Fibroblast of skin of back (primary cell): ENCODE measurements at places on chromosomes 1 and 21.

DNA sequence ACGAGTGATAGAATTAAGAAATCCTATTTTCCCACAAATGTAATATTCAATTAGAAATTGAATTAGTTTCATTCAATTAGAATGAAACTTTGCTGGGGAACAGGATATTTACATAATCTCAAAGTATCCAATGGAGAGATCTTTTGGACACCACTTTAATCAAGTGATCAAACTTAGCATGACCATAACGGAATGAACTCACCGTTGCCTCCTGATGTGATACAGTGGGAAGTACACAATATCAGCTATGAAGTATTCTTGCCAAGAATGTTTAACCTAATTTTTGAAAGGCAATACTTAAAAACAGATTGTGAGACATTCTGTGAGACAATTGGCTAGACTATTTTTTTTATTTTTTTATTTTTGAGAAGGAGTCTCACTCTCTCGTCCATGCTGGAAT lies 16.6 kb downstream of the CDKN2C start:
- no peak for DNase-seq

- DNase-seq = no peak
These were observed 72.5 kb upstream of the VAMP3 start for GRCh38 chr1:7698641-7699040.

GRCh38 chr1:25985670-25986069 lies 12.2 kb downstream of the PAFAH2 start:
- DNase-seq = no peak

GRCh38 chr1:146012703-146013558 lies 8.6 kb downstream of the HJV start:
- DNase-seq = peak; percentile 89

GRCh38 chr1:51295926-51296325 lies 34.4 kb downstream of the TTC39A start:
- no peak for DNase-seq

DNA sequence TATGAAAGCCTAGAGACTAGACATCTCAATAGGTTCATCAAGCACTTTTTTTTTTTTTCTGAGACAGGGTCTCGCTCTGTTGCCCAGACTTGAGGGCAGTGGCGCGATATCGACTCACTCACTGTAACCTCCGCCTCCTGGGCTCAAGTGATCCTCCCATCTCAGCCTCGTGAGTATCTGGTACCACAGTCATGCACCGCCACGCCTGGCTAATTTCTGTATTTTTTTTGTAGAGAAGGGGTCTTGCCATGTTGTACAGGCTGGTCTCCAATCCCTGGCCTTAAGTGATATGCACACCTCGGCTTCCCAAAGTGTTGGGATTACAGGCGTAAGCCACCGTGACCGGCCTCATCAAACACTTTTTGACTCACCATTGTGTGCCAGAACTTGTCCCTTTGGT lies 613 bp upstream of the GPATCH4 start:
- no peak for DNase-seq

DNA sequence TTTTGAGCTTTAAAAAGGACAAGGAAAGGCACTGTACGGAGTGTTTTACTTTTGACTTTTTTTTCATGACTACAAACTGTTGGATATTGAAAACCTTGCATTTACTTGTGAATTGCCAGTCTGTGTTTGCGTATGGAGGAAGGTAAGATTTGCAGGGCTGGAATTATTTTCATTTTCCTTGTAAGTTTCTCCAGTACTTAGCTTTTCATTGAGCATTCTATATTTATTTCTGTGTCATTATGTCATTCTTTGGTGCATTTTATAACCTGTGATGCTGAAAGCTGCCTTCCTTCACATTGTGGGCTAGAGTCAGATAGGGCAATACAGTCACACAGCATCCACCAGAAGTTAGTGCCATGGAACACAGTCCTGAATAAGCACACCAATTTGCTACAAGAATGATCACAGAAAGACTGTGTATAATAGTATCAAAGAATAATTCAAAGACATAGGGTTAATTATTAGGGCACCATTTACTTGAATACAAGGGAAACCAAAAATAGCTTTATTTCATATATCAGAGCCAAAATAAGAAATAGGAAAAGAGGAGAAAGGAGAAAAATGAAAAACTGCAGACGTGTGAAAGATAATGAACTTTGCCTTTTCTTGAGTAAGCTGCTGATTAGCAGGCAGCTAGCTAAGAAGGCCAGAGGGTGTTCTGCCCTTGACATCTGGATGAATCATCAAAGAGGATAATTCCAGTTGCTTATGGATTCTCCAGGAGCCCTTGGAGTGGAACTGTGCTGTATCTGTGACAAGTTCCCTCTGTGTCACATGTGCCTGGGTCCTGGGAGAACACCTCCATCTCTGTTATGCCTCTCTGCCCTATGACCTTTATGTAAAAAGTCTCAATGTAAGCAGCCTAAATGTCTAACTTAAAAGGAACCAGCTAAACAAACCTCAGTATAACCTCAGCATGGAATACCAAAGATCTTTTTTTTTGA lies 8.0 kb upstream of the FAM20B start:
- DNase-seq = peak; percentile 46

GRCh38 chr1:226662642-226663326 lies 76.3 kb downstream of the ITPKB start:
- peak; percentile 99 for DNase-seq

DNA sequence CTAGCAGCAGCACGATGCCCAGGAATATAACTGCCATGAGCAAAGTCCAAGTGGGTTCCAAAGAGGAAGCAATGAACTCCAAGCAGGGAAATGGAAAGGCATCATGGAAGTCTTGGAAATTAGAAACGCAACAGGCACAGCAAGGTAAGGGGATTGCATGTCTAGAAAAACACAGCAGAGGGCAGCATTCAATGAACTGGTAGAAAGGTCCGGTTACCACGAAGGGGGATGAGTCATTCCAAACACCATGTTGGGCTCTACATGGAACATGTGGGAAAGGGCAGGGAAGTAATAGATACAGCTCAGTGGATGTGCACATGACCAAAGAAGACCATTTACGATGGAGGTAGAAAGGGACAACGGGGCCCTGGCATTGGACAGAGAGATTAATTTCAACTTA lies 36.4 kb downstream of the RXRG start:
- DNase-seq = peak; percentile 32

DNA sequence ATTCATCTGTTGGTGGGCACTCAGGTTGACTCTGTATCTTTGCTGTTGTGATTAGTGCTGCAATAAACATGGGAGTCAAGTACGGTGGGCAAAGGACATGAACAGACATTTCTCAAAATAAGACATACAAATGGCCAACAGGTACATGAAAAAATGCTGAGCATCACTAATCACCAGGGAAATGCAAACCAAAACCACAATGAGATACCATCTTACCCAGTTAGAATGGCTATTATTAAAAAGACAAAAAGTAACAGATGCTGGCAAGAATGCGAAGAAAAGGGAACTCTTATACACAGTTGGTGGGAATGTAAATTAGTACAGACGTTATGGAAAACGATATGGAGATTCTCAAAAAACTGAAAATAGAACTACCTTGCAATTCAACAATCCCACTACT lies 98.9 kb downstream of the TMEM53 start:
- no peak for DNase-seq

GRCh38 chr1:154747740-154748404 lies 122.2 kb downstream of the KCNN3 start:
- no peak for DNase-seq
